ENCODE measurements at places on chromosomes 2 and 18. TPM values are rescaled to one million over a fixed set of nuclear protein-coding genes. Genes with fewer than 3 reads are reported as not detected.

Gene KIAA2012
- total RNA-seq = not detected

Gene SLC8A1
- total RNA-seq = 1.3 TPM

Gene ITGB6
- 24.2 TPM for total RNA-seq

Gene STEAP3
- total RNA-seq = 11.6 TPM

Gene LBX2
- total RNA-seq = 0.32 TPM

Gene SCYGR4
- not detected for total RNA-seq

Gene ACTR2
- 177 TPM for total RNA-seq

Gene FAM136A
- 26.0 TPM for total RNA-seq

Gene VSNL1
- 65.6 TPM for total RNA-seq

Gene RASGRP3
- 4.3 TPM for total RNA-seq

Gene NXPH2
- total RNA-seq = not detected

Gene VWA3B
- 0.40 TPM for total RNA-seq

DNA sequence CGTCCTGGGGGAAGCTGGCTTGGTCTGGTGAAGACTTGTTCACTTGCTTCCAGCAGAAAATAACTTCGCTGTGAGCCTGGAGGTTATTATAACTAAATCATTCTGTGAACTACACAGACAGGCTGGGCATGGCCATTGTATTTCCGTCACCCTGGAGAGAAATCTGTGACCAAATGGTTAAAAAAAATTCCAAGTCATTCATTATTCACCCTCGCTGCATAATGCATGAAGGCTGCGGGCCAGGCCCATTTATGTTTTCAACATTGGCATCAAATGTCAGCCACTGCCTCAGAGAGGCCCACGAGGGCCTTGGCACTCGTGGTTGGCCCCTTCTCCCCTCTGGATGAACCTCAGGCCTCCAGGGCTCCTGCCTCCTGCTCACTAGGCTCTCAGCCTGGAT, 57.7 kb downstream of the RRM2 start:
- ATAC-seq = no peak

- no peak for ATAC-seq
These were observed 134.3 kb upstream of the STON1 start for GRCh38 chr2:48395658-48396057.

DNA sequence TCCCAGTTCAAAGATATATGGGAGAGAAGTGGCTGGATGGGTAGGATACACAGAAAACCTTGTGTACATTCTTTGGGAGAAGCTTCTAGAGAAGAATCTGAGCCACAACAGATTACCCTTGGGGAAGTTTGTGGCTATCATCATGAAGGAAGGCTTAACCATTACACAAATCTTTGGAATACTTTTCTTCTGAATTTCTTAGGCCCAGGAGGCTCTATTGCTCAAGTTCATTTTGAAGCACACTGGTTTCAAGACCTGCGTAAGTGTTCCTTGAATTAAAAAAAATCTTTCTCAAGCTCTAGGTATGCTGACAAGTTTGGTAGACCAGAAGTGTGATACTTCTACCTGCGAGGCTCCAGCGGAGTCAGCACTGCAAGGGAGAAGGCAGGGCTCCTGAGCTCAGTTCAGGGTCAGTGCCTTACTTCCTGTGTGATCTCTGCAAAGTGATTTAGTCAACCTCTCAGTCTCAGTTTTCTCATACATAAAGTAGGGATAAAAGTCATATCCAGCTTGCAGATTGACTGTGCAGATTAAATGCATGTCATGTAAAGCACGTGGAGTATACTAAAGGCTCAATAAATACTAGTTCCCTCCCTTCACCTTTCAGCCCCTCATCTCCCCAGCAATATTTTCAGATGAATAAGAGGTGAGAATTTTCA, 438.6 kb downstream of the DLGAP1 start:
- ATAC-seq = no peak

GRCh38 chr18:35592298-35592697, 10.8 kb downstream of the GALNT1 start:
- peak; percentile 56 for ATAC-seq

DNA sequence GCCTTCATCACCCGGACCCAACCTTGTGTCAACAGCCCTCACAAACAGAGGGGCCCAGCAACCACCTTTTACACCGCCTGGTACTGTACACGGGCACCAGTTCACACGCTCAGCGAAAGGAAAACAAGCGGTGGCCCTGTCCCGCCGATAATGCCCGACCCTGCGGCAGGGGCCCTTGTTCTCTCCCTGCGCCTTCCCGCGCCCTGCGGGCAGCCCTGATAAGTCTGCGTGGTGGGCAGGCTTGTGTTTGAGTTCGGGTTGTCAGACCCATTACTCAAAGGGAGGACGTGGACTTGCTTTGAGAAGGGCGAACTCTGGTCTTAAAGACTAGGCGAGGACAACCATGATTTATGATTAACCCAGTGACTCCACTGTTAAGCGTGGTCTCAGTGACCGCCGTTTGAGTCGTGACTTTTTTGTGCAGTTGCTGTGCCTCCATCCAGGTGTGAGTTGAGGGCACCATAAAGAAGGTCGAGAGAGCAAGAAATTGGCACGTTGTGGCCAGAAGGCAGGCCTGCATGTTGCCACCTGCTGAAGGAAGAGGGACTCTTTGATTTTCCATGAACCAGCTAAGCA, 167.4 kb upstream of the GATA6 start:
- ATAC-seq = no peak

DNA sequence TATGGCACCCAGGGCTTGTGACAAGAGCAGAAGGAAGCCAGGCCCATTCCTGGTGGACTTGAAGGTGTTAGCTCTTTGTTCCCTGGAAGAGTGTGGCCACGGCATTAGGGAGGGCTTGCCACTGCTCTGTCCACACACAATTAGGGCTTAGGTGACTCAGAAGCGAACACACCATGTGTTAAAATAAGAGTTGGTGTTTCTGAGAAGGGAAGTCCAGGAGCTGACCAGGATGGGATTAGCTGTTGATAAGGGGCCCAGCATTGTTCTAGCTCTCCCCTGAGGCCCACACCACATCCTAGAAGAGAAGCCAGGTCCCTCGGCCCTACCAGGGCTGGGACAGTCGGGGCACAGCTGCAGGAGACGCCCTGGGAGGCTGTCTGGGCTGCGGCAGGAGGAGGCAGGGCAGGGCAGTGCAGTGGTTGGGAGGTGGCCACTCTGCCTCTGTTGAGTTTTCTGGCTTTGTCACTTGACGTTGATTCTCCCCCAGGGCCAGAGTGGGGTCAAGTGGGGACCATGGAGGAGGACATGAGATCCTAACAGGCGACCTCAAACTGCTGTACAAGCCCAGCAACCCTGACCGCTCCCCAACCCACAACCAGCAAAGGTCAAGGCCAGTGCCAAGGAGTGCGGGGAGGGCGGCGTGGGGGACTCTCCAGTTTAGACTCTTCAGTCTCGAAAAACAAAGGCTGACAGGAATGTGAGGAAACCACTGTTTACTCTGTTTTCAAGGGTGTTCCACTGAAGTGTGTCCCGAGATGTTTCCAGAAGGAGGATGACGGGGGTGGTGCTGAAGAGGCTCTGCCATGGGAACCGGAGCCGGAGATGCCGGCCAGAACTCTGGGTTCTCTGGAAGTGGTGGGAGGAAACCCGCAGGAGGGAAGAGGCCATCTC, 16.8 kb downstream of the GNLY start:
- peak; percentile 60 for ATAC-seq

GRCh38 chr2:53208815-53209214, 558.8 kb upstream of the CHAC2 start:
- no peak for ATAC-seq

- ATAC-seq = no peak
These were observed 73.6 kb upstream of the TSPYL6 start for GRCh38 chr2:54329482-54330161.

- no peak for ATAC-seq
These were observed 1.4 kb upstream of the CDC42EP3 start for GRCh38 chr2:37672870-37673184.

- no peak for ATAC-seq
These were observed 270.7 kb downstream of the HAUS1 start for GRCh38 chr18:46374850-46375249.

DNA sequence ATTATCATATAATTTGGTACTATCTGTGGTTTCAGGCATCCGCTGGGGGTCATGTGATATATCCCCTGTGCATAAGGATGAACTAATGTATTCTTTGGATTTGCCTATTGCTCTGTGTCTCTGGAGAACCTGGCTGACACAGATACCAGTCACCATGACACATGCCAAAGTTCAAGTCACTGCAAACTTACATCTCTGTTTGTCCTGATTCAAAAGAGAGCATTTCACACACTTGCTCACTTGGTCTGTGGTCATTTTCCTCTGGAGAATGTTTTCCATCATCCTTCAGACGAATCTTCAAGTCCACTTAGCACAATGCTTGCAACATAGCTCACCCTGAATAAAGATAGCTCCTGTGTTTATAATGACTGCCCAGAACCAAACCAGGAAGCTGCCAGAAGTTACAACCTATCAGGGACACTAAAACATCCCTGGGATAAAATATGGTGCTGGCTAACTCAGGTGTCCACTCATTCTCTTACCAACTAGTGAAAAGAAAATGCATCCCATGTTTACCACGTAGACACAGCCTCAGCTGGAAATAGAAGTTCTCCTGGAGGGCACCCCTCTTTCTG, 18.1 kb downstream of the SULT1C3 start:
- no peak for ATAC-seq

DNA sequence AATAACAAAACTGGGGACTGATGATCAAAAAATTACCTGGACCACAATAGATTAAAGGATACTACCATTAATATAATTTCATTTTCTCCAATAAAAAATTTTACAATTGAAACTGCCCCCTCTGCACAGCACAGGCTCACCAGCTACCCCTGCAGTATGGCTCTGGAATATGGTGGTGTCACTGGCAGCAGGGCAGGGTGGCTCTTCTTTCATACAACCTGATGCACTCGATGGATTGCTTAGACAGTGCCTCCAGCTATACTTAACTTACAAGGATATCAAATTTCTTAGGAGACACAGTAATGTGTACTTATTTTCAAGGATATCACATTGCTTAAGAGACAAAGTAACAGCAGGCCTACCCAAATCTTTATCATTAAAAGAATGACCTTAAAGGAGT, 124.0 kb downstream of the PRELID3A start:
- no peak for ATAC-seq

GRCh38 chr2:25960920-25961319, 21.4 kb downstream of the KIF3C start:
- peak; percentile 66 for ATAC-seq

GRCh38 chr2:174247474-174248186, 702 bp downstream of the OLA1 start:
- peak; percentile 1 for ATAC-seq

DNA sequence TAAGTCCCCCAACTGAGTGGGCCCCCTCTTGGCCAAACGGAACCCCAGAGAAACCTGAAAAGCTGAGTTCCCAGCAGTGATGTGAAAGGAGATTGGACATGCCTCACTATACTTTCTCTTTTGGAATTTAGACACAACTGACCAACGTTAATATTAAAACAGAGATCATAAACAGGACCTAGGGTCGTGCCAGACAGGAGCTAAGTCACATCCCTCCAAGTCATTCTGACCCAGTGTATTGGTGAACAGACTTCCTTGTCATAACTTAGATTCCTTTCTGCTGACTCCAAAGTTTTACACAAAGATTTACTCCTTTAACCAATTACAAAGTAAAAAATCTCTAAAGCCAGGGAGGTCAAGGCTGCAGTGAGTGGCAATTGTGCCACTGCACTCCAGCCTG, 46.9 kb downstream of the UXS1 start:
- ATAC-seq = no peak

DNA sequence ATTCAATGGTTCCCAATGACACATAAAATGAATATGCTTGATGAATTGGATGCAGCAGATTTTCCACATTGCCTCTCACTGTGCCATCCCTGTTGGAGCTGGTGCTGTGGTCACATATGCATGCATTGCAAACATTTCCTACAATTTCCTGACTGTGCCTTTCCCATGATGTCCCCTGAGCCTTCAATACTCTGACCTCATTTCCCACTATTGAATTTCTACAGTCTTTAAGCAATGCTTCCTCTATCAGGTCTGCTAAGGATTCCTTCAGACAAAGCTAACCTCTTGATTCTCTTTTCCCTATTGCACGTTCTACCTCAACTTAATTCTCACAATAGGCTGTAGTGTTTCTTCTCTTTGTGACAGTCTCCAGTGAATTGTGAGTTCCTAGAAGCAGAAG, 342.5 kb upstream of the CRIM1 start:
- ATAC-seq = no peak

DNA sequence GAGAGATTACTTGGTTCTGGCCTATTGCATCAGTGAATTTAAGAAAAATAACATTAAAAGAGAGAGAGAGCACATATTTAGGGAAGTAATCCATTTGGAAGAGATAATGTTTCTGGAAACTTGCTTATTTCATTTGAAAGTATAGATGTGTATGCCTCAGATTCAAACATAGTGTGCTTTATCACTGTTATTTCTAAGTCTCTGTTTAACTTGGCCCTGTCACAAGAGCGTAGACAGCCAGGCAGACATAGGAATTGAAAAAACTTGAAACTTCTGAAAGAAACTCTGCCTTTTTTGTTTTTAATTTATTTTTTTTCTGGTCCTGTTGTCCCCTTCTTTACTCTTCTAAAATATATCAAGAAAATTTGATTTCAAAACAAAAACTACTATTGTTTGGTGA, 849.1 kb downstream of the CNTNAP5 start:
- ATAC-seq = no peak

GRCh38 chr18:49155410-49155809, 204.6 kb upstream of the SMAD7 start:
- no peak for ATAC-seq

DNA sequence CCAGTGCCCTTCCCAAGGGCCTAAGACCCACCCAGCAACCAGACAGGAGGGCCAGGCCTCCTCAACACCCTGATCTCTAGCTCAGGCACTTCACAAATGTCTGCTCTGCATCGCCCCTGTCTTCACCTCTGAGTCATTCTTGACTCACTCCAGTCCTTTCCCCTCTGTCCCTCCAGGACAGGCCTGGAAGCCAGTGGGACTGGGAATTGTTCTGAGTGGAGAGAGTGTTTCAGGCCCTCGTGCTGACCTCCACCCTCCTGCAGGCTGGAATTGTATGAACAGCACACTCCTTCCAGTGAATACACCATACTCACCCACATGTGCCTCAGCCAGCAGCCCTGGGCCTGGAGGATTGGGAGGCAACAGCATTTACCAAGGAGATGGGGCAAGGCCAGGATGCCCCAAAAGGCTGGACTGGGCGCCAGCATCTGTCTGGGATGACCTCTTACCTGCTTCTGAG, 304.2 kb downstream of the CYP26B1 start:
- peak; percentile 36 for ATAC-seq

GRCh38 chr2:216181953-216182461, 72.9 kb downstream of the XRCC5 start:
- no peak for ATAC-seq
